EH (cell line): ENCODE measurements at places on chromosomes 2 and 18.
A peak's percentile ranks its signal among the peaks of the same experiment; 100 is the strongest.

GRCh38 chr2:19800796-19801195, 101.0 kb downstream of the TTC32 start:
- DNase-seq = no peak

DNA sequence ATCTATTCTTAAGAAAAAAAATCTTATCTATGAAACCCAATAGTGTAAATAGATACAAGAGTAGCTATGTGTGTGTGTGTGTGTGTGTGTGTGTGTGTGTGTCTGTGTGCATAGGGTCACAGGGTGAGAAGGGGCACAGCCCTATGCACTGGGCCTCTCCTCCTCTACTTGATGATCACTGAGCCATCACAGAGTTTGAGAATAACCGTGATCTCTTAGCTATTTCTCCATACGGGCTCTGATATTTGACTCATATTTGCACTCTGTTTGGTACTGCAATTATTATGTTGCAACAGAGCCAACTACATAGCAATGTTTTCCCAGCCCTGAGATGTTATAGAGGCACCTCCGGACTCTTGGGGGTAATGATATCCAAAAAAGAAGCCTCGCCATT, 28.8 kb upstream of the SLC40A1 start:
- DNase-seq = peak; percentile 35

DNA sequence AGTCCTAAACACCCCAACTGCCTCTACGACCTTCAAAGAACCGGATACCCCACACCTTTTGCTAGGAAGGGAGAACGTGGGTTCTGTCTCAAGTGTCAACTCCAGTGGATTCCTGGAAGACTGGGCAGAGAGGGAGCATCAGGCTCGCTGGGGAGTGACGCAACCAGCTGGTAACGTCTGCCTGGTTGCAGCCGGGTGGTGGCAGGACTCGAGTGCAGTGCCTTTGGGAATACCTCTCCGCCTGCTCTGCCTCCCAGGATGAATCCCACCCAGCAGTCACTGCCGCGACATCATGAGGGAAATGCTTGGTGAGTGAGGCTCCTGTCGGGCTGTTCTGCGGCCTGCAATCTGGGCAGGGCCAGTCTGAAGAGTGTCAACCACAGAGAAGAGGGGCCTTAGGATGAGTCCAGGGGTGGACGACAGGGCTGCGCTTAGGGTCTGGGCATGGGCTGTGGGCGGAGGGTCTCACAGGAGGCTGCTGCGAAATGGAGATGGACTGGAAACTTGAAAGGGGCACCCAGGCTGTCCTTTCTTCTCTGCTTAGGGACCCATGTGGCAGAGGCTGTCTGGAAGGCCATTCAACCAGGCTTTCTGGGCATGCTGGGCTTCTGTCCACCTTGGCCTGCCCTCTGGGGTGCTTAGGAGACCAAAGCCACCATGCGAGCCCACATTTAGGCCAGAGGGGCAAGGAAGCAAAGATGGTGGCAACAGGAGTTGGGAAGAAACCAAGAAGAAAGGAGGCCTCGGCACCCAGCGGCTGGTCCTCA, 12.9 kb downstream of the GPR17 start:
- DNase-seq = no peak

DNA sequence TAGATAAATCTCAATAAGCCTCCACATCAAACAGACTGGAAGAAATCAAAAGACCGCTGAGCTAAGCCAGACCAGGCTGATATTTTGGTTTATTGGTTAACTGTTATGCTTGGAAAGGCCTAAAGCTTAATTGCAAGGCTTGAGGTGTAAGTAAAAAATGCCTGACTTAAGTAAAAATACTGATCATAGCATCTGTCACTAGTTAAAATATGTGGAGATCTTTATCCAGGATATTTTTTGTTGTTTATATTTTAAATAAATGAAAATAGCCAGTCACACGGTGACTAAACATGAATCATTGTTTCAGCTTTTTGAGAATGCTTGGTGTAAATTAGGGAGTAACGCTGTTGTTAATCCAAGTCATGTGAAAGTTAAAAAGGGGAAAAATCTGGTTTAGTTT, 127.9 kb downstream of the THADA start:
- peak; percentile 83 for DNase-seq

- DNase-seq = peak; percentile 23
Observed at GRCh38 chr18:74831571-74832250, 234.0 kb downstream of the ZNF407 start.

- peak; percentile 84 for DNase-seq
Observed at GRCh38 chr2:25323042-25323514, 18.6 kb downstream of the DNMT3A start.

GRCh38 chr2:175362331-175362730, 180.8 kb upstream of the ATP5MC3 start:
- no peak for DNase-seq

DNA sequence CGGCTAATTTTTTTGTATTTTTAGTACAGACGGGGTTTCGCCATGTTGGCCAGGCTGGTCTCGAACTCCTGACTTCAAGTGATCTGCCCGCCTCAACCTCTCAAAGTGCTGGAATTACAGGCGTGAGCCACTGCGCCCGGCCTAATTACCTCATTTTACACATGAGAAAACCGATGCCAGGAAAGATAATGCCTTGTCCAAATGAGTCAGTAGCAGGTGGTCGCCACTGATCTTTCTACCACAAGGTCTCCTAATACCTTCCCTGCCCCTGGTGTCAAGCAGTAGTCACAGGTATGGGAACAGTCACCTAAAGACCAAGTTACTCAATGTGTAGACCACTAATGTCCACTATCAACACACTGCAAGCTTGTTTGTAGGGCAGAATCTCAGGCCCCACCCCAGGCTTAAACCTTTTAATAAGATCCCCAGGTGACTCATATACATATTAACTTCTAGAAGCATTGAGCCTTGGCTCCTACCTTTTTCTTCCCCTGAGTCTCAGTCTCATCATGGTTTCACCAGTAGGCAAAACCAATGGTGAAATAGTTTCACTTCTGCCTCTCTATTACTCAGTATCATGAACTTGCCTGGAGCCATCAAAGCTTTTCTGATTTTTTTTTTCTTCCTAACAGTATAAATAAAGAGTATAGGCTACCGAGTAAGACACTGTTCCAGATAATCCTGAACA, 6.9 kb upstream of the EPB41L5 start:
- DNase-seq = no peak

- DNase-seq = no peak
Observed at GRCh38 chr2:6429210-6429986, 436.3 kb downstream of the CMPK2 start.

GRCh38 chr2:192044496-192044895, 150.2 kb downstream of the TMEFF2 start:
- no peak for DNase-seq

GRCh38 chr2:237236188-237236587, 150.5 kb downstream of the COPS8 start:
- peak; percentile 68 for DNase-seq

DNA sequence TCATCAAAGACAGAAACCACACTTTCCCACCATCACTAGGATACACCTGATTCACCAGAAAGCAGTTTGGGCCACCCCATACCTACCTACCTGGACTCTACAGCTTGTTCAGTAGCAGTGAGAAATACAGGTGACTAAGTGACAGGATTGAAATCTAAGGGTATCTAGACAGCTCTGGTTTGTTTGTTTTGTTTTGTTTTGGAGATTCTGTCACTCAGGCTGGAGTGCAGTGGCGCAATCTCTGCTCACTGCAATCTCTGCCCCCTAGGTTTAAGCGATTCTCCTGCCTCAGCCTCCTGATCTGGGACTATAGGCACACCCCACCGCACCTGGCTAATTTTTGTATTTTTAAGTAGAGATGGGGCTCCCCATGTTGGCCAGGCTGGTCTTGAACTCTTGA, 3.1 kb downstream of the TTC21B start:
- DNase-seq = no peak

DNA sequence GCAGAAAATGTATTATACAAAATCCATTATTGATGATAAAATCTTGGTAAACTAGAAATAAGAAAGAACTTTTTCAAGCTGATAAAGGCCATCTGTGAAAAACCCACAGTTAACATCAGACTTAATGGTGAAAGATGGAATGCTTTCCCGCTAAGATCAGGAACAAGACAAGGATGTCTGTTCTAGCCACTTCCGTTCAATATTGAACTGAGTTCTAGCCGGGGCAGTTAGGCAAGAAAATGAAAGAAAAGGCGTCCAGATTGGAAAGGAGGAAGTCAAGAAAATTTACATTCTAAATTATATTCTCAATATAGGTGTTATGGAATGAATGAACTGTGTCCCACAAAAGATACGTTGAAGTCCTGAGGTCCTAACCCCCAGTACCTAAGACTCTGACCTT, 39.1 kb upstream of the DTNB start:
- DNase-seq = no peak

DNA sequence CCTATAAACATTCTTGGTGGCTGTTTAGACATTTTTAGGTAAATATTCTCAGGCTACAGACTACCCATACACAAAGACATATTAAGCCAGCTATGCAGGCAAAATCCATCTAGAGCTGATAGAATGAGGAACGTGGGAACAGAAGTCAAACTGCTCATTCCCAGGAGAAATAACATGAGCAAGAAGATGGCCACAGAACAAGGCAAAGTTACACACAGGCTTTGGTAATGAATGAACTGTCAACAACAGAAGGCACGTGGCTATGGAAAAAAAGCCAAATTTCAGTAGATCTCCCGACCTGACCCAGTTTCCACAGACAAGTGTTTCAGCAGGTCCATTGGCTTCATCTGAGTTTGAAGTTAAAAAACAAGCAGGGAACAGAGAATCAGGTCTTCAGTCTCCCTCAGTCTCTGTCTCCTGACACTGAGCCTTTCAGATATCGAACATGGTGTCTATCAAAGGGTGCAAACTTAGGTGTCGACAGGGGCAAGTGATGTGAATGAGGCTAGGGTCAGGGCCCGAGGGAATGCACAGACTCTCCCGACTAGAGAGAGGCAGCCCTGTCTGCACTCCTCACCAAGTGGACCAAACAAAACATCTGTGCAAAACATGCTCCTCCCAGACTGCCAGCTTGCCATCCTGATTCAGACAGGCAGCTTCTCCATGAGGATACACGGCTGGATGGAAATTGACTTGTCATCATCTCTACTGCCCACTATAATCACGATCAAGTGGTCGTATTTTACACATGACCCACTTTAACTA, 25.9 kb downstream of the SIGLEC15 start:
- DNase-seq = no peak

GRCh38 chr18:56508370-56509036, 129.9 kb downstream of the TXNL1 start:
- no peak for DNase-seq

DNA sequence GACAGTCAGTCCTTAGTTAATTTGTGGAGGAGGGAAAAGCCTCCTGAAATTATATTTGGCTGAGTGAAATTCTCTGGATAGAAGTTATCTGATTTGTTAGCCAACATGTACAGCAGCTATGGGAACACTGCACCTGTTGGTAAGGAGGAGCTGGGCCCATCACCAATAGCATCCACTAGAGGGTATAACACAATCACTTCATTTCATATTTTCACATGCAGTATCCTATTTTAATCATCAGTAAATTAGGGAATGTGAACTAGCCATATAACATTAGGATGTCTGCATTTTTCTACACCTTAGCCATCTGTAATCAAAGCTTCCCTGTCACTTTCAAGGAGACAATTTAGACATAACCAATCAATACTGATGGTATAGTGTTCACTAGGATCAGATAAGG, 818.4 kb upstream of the CDH2 start:
- no peak for DNase-seq

DNA sequence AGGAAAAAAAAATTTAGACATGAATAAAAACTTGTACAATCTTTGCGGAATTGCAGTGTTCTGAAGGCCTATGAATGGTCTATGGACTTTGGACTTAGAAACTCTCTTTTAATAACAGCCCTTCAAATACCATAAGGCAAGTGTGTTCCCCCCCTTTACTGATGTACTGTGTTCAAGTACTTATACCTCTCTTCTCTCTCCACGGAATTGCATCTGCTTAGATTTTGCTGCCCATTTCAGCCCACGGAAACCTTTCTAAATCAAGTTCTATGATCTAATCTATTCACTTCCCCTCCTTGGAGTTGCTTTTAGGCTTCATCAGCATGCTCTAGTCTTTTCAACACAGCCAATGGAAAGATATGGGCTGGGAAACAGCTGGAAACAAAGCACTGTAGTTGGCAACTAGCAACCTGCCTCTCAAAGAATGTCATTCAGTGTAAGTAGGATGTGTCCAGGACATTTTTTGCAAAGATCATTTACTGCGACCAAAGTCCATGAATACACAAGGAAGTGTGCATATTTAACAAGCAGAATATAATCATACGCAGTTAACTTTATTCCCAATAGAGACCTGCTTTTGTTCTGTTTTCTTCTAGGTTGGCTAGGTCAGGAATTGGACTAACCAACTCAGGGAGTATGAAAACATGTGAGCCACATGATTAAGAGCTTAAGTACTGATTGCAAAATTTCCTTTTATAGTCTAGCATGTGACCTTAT, 58.0 kb downstream of the SLC40A1 start:
- DNase-seq = no peak

GRCh38 chr2:55401124-55401523, 18.5 kb downstream of the CCDC88A start:
- peak; percentile 18 for DNase-seq

- no peak for DNase-seq
Observed at GRCh38 chr2:287911-288757, at the start of gene ALKAL2. Gene ALKAL2, minus strand, starts transcription at chr2:288091. Its CDS starts 256 bp downstream, at chr2:287835.

- DNase-seq = no peak
Observed at GRCh38 chr18:53101536-53102105, 761.6 kb downstream of the DCC start.

GRCh38 chr2:169928463-169928864, 101.2 kb downstream of the UBR3 start:
- DNase-seq = peak; percentile 53

DNA sequence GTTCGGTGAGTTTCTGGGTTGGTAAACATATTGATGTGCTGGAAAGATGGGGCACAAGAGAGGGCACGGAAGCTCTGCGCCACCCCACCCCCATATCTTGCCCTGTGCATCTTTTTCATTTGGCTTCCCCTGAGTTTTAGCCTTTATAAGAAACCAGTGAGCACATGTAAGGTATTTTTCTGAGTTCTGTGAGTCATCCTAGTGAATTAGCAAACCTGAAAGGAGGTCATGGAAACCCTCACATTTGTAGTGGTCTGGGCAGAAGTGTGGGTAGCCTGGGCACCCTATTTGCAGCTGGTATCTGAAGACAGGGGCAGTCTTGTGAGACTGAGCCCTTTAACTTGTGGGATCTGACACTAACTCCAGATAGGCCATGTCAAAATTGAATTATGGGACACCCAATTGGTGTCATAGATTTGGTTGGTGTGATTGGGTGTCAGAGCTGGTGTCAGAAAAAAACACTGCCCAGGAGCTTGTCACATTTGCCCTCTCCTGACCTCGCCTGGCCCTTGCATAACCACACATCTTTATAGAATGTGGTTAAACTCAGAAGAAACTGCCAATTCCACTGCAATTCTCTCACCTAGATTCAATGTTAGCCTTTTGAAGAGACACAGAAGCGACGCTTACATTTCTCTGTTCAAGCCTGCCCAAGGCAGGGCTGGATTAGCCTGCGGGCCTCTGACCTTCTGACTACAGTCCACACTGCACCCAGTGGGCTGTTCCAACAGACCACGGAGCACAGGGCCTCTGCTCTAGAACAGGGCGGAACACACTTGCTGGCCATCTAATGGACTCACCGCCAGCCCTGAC, 12.0 kb upstream of the GALM start:
- no peak for DNase-seq

- DNase-seq = no peak
Observed at GRCh38 chr18:79067611-79068010, 1.6 kb upstream of the ATP9B start.

GRCh38 chr2:181161615-181162014, 181.2 kb downstream of the UBE2E3 start:
- no peak for DNase-seq

GRCh38 chr18:44804033-44804432, 123.3 kb downstream of the SETBP1 start:
- no peak for DNase-seq

- no peak for DNase-seq
Observed at GRCh38 chr2:162175714-162176113, 23.7 kb upstream of the GCG start.
